ENCODE measurements at places on chromosomes 2 and 18.
A peak's percentile ranks its signal among the peaks of the same experiment; 100 is the strongest.

DNA sequence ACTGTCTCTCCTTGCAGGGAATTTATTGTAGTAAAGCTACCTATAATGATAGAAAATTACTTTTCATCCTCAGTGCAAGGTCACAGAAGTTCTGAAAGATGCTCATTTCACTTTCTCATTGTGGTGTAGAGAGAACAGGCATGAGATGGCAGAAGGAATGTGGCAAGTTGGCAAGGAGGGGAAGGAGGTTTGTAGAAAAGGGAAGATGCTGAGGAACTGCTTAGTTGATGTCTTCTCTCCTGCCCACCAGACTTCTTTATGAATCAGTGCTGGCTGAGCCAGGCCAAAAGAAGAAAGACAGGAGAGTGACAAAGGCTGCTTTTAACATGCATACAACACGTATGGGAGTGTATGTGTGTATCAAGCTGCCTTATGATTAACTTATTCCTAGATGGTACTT lies 164.4 kb downstream of the PRPF40A start:
- no peak for DNase-seq

DNA sequence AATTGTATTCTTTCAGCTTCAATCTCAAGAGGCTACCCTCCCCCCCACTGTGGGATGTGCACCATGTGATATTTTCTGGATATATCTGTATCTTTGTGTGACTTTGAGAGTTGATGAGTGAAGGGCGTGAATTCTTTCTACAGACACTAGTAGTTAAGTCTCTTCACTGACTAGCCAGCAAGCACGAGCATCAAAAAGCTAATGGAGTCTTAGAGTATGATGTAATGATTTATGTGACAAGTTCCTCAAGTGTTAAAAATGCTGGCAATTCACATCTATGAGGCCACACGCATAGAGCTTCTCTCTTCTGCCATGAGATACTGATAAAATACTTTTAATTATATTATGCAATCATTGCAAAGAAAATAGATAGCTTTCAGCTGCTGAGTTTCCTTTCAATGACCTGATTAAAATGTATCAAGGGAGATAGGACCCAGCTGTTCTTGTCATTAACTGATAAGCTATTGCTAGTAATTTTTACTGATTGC lies 304.8 kb downstream of the TRIB2 start:
- DNase-seq, result no peak

DNA sequence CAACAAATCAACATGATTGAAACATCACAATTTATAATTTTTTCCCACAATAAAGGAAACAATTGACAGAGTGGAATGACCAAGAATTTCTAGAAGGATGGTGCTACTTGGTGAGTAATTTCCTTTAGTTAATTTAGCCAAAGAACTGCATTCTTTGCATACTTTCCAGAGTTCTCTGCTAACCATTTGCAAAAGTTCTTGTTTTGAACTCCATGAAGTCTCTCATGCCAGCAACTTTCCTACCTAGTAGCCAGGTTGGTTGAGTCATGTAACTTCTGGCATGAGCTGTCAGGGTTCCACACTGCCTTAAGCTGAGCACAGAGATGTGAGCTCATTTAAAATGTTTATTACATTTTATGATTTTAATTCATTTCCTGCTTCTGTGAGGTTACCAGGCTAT lies 539.6 kb downstream of the PID1 start:
- DNase-seq, result no peak

- no peak for DNase-seq
These were observed 18.7 kb downstream of the ACSL3 start for GRCh38 chr2:222879604-222879933.

DNA sequence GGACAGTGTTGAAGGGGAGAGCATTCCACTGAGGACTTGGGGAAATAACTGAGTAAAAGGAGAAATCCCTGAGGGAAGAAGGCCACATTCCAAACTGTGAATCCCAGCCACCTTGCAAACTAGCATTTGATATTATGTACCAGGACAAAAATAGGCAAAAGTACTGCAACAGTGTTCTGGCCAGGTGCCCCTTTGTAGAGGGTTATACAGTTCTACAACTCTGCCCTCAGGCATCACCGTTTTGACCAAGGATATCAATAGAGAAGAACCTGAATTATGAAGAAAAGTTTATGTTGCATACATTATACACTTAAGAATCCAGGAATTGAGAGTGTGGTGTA lies 20.6 kb upstream of the CAVIN2 start:
- DNase-seq, result no peak

- no peak for DNase-seq
These were observed 45.3 kb upstream of the UNC80 start for GRCh38 chr2:209726311-209726710.

- no peak for DNase-seq
These were observed 10.4 kb downstream of the RTTN start for GRCh38 chr18:70195014-70195614.

DNA sequence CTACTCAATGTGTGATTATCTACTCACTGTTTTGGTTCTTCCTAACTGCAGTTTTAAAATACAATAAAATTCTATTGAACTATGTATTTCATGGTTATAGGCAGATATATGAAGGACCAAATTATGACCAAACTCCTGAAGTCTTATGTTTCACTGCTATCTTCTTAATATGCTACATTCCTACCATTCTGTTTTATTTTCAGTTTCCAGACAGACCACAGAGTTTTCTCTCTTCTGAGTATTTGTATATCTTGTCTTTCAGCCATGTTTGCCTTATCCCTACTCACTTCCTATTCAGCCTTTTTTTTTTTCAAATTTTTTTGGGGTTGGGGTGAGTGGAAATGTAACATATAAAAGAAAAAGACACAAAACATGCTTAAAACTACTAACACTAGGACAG lies 6.3 kb downstream of the RFTN2 start:
- DNase-seq, result no peak

- no peak for DNase-seq
These were observed 335.7 kb downstream of the GALNT13 start for GRCh38 chr2:154207288-154208047.

GRCh38 chr18:47901624-47902362 lies 28.7 kb downstream of the SMAD2 start:
- no peak for DNase-seq

GRCh38 chr2:142165790-142166189 lies 35.0 kb upstream of the LRP1B start:
- DNase-seq, result no peak

GRCh38 chr2:160493227-160494028 lies at the start of gene RBMS1:
Gene RBMS1, minus strand, starts transcription at chr2:160493807. Its CDS starts 444 bp downstream, at chr2:160493363.
- peak; percentile 17 for DNase-seq

GRCh38 chr2:64699712-64700111 lies 46.0 kb upstream of the SERTAD2 start:
- DNase-seq, result peak; percentile 13

Measured in central memory CD8-positive, alpha-beta T cell (primary cell).